ENCODE measurements at places on chromosomes 3 and 15.

DNA sequence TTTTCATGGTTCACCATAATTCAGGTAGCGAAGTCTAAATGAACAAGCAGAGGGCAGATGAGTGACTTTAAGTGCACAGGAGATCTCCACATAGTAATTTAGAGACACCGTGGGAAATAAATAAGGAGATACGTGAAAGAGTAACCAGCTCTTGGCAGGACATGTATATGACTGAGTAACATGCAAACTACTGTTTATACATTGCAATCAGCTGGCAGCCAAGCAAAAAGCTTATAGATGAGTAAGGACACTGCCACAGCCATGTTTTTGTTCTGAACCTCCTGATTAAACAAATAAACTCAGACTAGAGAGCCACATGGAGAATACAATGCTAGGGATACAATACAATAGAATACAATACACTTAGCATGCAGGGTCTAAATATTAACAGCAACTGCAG, 252.4 kb downstream of the FHIT start:
- DNase-seq, result no peak

GRCh38 chr3:34364335-34364734, 565.9 kb downstream of the PDCD6IP start:
- no peak for DNase-seq

GRCh38 chr15:58551764-58552504, 120.1 kb downstream of the LIPC start:
- no peak for DNase-seq

DNA sequence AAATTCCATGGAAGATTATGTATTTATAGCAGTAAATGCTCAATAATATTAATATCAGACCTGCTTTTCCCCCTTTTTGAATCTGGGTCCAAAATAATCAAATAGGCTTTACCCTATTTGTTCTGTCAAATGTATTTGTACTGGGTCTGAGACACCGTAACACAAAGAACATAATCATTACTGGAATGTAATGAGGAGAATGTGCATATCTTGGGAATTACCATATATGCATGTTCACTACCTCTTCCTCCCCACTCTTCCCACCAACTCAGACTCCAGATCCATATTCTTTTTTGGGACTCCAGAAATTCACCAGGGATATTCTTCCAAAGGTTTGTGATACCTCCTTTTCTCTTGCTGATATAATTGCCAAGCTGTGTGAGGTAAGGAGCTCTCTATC, 237.1 kb downstream of the KCNMB2 start:
- DNase-seq, result no peak

- DNase-seq, result no peak
Observed at GRCh38 chr3:156483426-156483825, 71.5 kb downstream of the SSR3 start.

DNA sequence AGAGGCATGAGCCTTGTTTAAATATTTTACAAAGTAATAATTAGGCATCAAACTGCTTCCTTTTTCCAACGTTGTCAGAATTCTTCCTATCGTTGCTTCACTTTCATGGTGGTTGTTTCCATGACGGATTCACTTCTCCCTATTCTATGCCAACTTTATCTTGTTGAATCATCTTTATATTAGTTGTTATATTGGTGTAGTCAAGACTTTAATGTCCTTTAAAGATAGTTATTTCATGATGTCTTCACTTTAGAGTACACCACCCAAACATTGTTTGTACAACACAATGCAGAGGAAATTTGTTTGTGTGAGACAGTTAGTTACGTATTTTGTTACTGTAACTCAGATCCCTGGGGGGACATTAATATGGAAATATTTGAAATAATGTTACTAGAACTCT, 61.9 kb downstream of the CRYBG3 start:
- no peak for DNase-seq

DNA sequence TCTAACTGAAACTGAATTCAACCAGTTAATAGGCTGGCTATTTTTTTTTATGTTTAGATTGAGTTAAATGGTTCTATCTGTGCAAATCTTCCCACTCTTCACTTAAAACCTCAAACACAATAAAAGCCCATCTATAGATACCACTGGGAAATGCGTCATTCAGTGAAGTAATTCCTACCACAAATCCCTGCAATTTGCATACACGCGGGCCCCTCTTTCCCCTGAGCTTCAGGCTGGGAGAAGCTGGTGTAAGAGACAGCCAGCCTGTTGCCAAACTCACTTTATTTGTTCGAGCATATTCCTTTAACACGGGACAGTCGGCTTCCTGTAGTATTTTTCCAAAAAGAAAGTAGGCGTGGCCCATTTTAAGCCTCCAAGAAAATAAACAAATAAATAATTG, 26.0 kb upstream of the MCTP2 start:
- DNase-seq, result no peak

- DNase-seq, result no peak
Observed at GRCh38 chr3:112247900-112248299, 46.1 kb downstream of the SLC9C1 start.

DNA sequence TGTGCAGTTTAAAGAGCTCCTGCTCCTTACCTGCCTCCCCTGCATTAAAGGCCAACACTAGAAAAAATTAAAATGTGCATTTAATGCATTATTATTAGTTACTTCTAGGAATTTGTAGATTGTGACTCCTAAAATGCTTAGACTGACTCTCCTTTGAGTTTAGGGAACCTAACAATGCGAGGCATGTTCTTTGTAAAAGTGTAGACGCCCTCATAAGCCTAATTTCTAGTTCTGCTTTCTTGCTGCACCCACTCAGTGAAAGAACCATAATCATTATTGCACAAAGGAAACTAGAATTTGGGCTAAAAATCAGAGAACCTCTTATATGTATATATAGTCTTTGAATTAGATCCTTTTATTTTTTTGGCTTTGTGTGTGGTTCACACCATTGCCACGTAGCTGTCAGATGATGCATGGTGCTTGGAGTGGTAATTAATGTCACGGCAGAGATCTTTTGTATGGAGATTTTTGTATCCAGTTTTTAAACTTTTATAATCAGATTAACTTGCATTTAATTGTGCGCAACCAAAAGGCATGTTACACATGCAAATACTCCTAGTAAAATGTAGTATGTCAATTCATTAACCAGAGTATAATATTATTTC, 710 bp downstream of the ABHD10 start:
- DNase-seq, result no peak

- DNase-seq, result no peak
Observed at GRCh38 chr3:38743043-38743442, 73.0 kb downstream of the SCN10A start.
